Hepatocyte (in vitro differentiated cells): ENCODE measurements at places on chromosomes 7 and 10. TPM values are rescaled to one million over a fixed set of nuclear protein-coding genes. Genes with fewer than 3 reads are reported as not detected.

Gene KCND2
- 2.6 and 3.6 TPM in 2 replicates for total RNA-seq

DNA sequence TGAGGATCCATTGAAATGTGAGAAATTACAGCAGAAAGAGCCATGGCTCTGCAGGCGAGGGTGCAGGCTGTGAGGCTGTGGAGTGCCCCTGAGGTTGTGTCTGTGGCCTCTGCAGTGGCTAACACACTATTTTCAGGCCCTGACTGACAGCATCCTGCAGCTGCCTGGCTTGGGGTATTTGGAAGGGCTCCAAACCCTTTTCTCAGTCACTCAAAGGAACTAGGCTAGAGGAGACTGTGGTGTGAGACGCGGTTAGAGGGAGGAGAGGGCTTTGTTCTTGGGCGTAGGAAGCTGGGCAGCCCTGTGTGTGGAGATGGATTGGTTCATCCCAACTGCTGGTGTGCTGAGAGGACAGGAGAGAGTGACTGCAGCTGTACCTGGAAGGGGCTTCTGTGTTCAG lies 134.9 kb downstream of the RAMP3 start:
- H3K4me3 ChIP-seq, result no peak overlapping the region
- no peaks in the 10 kb centered on the region for H3K4me1 ChIP-seq
- no peaks in the 10 kb centered on the region for H3K27me3 ChIP-seq
- H3K36me3 ChIP-seq, result no peaks in the 10 kb centered on the region
- H3K27ac ChIP-seq, result no peak overlapping the region

Gene WDR86
- 10.6 and 15.5 TPM in 2 replicates for total RNA-seq

Gene CYP2C9
- 61.1 and 69.0 TPM in 2 replicates for total RNA-seq

Gene ACSL5
- total RNA-seq, result 40.2 and 43.1 TPM in 2 replicates

- H3K36me3 ChIP-seq, result no peaks in the 10 kb centered on the region
- no peak overlapping the region for H3K27ac ChIP-seq
- no peak for DNase-seq
- H3K4me3 ChIP-seq, result no peak overlapping the region
These were observed 39.5 kb upstream of the SEC61G start for GRCh38 chr7:54798530-54798929.

Gene AKR1C8
- not detected in 2 replicates for total RNA-seq

DNA sequence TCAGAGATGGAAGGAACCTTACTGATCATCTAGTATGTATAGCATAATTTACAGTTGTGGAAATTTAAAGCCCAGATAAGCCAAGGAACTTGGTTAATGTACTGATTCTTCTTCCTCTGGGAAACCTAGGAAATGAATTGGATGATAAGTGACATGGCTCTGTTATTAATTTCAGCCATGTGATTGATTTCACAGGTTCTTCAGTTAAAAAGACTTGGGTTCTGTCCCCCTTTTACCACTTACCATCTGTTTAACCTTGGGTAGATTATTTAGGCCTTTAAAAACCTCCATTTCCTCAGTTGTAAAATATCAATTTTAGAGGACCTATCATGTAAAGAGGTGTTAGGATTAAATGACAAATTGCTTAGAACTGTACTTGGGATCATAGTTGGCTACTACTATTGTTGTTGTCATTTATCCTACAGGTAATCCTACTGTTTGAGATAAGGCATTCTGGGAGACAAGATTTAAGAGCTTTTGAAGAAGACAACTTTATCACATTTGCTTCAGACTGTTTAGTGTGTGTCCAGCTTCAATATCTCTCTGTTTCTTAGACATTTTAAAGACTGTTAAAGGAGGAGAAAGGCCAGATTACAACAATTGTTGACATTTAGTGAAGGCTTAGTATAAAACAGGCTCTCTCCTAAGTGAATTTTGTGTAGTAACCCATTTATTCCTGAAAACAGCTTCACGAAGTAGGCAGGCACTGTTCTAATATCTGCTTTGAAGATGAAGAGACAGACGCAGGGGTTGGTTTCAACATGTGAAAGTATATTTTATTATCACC lies 997.1 kb upstream of the C7orf33 start:
- no peaks in the 10 kb centered on the region for H3K4me1 ChIP-seq
- no peak overlapping the region for H3K4me3 ChIP-seq
- no peaks in the 10 kb centered on the region for H3K36me3 ChIP-seq

DNA sequence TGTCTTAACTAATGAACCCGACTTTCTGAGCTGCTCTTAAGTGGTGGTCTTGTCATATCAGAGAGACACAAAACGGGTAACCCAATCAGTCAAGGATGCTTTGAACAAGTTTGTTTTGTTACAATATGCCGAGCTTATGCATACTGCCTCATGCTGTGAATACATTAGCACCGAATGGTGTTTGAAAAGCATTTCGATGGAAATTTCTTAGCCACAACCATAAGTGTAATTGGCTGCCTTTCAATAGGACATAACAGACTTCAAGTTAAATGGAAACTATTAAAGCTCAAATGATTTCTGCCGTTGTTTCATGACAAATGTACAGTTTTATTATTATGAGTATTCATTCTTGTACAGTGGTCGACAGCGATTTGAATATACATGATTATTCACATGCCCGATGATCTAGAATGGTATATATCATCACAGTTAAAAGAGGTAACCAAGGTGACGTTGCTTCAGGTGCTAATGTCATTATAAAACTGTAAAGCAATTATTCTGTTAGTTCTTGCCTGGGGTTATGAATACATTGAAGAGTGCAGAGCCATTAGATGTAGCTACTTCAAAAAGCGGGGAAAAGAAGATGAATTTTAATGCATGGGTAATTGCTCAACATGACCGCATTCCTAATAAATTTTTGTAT lies 118.8 kb downstream of the EBF3 start:
- no peak for DNase-seq
- no peak overlapping the region for H3K4me3 ChIP-seq
- H3K27ac ChIP-seq, result no peak overlapping the region
- H3K4me1 ChIP-seq, result no peaks in the 10 kb centered on the region
- H3K27me3 ChIP-seq, result no peaks in the 10 kb centered on the region
